ENCODE measurements at places on chromosomes 16 and 17.

DNA sequence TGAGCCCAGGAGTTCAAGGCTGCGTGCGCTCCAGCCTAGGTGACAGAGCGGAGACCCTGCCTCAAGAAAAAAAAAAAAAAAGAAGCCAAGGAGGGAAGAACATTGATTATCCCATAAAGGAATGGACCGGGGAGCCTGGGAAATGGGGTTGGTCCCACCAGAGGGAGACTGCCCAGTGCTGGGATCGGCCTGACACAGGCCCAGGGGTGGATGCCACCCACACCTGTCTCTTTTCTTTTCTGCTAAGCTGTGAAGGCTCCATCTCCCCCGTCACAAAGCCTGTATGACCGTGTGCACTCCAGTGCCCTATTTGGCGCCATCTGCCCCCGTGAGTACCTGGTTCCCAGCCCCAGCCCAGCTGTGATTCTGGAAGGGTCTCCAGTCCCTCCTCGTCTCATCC is 15.7 kb downstream of the UBALD1 start:
- DNase-seq = no peak

- DNase-seq = no peak
Measured at GRCh38 chr16:69448470-69449193, 24.2 kb downstream of the CYB5B start.

- DNase-seq = no peak
Measured at GRCh38 chr16:3187798-3188674, at the start of gene OR1F1. Gene OR1F1, plus strand, starts transcription at chr16:3188204.

- DNase-seq = no peak
Measured at GRCh38 chr17:66727634-66728570, 107.0 kb upstream of the CACNG5 start.

GRCh38 chr17:36600465-36600864 is 918 bp upstream of the MRM1 start:
- no peak for DNase-seq

DNA sequence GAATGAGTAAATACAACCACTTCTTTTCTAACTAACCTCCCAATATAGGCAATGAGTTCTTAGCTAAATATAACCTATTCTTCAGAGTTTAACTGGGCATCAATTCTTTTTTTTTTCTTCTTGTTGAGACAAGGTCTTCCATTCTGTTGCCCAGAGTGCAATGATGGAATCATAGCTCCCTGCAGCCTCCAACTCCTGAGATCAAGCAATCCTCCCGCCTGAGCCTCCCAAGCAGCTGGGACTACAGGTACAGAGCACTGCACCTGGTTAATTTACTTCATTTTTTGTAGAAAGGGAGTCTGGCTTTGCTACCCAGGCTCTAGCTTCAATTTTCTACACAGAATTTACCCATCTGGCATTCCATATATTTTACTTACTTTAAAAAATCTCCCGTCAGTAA is 1.1 kb downstream of the METTL16 start:
- DNase-seq = no peak

DNA sequence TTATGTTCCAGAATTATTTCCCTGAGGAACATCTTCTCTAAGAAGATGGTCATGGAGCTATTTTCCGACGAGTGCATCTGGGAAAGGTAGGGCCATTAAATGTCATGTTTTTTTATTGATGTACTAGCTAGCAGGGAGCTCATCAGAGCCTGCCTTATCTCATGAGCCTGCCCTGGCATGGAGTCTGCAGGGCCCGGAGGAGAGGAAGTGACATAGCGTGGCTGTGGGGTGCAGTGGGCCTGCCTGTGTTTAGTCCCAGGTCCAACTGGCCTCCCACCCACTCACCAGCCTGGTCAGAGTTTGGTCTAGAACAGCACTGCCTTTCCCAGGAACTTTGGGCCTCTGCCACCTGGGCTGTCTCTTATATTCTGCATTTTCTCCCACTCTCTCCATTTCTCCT is 389.8 kb downstream of the SNX29 start:
- no peak for DNase-seq

GRCh38 chr17:11122908-11123307 is 118.1 kb upstream of the SHISA6 start:
- DNase-seq = peak; percentile 22

DNA sequence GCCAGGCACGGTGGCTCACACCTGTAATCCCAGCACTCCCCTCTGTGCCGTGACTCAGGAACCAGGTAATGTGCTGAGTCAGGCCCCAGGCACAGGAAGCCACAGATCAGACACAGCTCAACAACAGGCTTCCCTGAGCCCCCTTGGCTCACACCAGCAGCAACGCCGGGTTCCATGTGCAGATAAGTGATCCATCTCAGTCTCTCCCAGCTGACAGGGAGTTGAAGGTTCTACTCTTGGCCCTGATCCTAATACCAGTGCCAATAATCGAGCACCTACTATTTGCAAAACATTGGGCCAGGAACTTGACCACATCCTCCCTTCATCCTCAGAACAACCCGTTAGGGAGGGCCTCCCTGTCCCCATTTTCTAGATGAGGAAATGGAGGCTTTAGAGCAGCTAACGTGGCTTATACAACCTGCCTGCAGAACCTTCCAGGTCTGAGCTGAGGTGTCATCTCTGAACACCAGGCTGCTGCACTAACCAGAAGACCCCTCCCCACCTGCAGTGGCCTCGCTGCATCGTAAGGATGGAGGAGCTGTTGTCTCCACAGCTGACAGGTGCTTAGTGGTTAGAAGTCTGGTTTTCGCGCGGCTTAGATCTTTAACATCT is 64.8 kb upstream of the AMZ2 start:
- DNase-seq = no peak

DNA sequence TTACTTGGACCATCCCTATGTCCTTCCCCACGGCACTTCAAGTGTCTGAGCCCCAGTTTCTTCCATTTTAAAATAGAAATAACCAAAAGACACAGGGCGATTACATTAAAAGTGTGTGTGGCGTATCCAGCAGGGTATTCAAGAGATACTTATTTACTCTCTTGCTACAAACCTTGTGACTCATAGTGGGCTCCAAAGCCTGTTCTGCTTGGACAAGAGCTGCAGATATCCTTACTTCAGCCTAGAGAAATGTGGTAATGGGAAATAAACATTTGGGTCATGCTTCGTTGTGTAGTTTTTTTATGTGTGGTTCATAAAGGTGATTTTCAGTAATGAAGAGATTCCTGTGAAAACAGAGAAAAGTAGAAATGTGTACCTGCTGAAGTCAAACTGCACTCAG is 288.9 kb upstream of the CDH11 start:
- DNase-seq = no peak

DNA sequence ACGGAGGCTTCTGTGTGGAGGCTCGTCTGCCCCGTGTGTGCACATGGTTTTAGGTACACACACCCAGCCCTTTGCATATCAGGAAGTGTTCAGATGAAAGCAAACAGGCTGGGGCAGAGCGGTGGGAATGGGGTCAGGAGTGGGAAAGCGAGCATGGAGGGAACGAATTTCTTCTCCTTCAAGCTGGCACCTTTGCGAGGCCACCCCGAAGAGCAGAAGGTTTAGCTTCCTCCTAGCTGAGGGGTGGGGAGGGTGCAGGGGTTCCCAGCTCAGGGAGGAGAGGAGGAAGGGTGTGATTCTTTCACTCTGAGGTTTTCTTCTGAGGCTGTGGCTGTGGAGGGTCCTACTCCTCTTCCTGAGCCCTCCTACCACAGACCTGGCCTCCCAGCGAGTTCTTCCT is 83.6 kb downstream of the ABR start:
- no peak for DNase-seq

GRCh38 chr17:82281502-82282238 is 8.2 kb upstream of the CSNK1D start:
- no peak for DNase-seq

DNA sequence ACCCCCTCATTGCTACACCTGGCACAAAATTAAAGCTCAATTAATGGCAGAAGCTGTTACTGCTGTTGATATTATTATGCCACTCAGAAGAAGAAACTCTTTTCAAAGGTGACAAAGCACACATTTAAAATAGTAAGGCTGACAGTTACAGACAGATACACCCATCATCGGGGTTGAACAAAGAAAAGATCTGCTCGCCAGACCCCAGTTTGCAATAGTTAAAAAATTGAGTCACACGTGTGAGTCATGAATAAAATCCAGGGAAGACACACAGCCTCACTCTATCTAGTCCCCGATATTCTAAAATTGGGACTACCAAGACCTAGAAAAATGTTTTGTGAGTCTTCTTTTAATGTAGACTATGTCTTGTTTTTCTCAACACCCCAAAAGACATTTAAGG is 330.0 kb upstream of the SOX9 start:
- DNase-seq = no peak

- no peak for DNase-seq
Measured at GRCh38 chr17:67632141-67632540, 85.6 kb upstream of the NOL11 start.
